ENCODE measurements at places on chromosomes 7 and 10. TPM values are rescaled to one million over a fixed set of nuclear protein-coding genes. Genes with fewer than 3 reads are reported as not detected.

DNA sequence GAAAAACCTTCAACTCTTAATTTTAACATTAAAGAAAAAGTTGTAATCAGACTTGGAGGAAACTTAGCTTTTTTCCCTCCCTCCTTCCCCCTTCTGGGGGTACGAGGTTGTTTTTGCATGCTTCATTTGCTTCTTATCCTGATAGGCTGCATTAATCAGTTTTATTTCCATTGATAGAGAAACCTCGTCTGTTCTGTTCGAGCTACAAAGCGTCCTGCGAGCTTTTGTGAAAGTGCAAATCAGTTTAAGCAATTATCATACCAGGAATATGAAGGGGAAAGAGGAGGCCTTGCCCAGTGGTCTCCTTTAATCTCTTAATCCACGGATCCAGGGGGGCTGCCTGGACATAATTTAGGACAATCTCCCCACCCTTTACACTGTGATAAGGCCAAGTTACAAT, 7.5 kb downstream of the EMX2 start:
- no peak for DNase-seq

DNA sequence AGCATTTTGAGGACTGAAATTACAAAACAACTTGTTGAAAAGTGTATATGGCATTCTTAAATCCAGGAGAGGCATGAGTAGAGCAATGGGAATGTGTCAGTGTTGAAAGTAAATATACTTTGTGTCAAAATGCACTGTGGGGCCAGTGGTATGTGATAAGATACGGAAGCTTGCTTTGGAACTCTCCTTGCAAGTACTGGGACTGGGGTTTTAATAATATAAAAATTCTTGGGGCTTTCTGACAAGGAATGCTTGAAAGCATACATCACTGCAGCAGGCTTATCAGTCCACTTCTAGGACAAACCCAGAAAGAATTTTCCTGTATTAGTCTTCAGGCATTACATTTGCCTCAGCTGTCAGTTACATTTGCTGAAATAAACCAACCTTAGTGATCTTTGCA, 472.8 kb upstream of the FZD8 start:
- no peak for DNase-seq

DNA sequence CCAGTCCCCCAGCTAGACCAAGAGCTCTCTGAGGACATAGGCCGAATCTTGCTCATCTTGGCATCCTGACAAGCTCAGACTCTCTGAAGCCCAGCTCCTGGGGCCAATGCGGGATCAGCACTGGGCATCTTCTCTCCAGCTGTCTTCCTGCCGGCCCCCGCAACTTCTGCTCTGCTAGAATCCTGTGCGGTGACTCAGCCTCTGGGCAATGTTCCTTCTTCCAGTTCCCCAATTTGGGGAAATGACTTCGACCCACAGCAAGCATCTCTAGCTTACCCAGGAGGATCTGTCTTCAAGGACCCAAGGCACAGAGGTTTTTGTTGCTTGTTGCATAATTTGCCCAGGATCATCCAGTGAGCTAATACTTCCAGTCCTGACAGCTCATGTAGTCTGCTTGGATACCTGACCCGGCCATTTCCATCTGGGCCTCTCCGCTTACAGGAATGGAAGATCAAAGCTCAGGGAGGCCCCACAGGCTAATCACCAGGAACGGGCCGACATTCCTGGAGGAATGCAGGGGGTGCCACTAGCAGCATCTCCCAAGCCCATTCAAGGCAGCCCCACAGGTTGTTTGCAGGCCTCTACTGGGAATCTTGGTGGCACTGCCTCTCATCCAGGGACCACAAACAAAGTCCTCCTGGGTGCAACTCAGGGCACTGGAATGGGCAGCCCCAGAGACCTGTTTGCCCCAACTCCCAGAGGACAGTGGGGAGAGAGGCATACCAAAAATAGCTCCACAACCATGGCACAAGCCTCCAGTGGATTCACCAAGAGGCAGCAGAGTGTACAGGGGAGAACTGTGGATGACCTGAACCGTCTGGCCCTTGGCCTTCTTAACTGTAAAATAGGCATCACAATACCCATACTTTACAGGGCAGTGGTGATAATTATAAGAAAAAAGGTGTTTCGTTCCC, 151.9 kb downstream of the NEURL1 start:
- DNase-seq, result no peak

- DNase-seq, result no peak
Observed at GRCh38 chr7:37986908-37987330, 66.5 kb downstream of the EPDR1 start.

- no peak for DNase-seq
Observed at GRCh38 chr7:120402079-120402767, 129.2 kb downstream of the KCND2 start.

The FAM24B gene
- 2.5 TPM for total RNA-seq

The KRIT1 gene
- 7.2 TPM for total RNA-seq

GRCh38 chr7:100694098-100694745, at the start of gene GIGYF1:
Gene GIGYF1, minus strand, starts transcription at chr7:100694250. Its CDS starts 6,012 bp downstream, at chr7:100688238.
- no peak for DNase-seq

- DNase-seq, result peak; percentile 96
Observed at GRCh38 chr10:59906417-59907202, at the start of gene CCDC6. Gene CCDC6, minus strand, starts transcription at chr10:59906556. Its CDS starts 132 bp downstream, at chr10:59906424.

DNA sequence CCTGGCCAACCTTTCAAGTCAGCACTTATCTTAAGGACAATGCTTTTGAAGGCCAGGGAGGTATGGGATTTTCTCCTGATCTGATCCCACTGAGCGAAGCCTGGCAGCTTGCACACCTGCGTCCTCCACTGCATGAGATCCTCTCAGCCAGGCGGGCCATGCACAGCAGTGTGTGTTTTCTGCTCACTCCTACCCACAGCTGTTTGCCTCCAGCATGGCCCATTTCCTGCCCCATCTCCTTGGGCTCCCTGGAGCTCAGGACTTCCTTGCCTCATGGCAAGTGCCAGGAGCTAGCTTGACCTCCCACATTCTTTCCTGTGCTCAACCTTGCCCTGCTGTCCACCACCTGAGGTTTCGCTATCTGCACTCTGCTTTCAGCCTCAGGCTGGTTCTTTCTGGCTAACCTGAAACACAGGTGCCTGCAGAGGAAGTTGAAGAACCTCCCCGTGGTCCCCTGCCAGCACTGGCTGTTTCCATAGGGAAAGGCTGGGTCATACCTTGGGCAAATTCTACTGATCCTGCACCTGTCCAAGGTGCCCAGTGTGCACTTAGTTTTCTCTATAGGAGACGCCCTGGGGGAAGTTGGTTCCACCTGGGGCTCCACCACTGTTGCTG, 43.9 kb upstream of the EEPD1 start:
- DNase-seq, result no peak

DNA sequence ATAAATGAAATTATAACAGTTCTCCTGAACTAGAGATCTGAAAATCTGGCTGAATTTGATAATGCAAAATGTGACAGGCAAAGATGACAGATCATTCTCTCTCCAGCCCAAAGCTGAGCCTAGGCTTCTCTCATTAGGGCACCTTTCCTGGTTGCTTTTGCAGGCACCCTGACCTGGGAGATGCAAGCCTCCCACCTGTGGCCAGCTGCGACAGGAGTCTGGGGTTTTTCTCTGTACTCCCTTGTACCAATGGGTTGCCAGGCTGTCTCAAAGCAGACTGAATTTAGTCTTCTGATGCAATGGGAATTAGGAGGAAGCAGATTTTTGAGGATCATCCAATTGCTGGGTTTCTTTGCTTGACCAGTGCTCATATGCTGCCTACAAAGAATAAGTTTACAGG, 85.0 kb upstream of the EFCAB10 start:
- DNase-seq, result no peak

The CRYGN gene
- total RNA-seq, result not detected
